ENCODE measurements at places on chromosomes 3 and 15.

GRCh38 chr3:175105066-175105465 lies 245.9 kb downstream of the NAALADL2 start:
- no peak for DNase-seq

- no peak for DNase-seq
Measured at GRCh38 chr3:2061360-2061759, 37.3 kb upstream of the CNTN4 start.

DNA sequence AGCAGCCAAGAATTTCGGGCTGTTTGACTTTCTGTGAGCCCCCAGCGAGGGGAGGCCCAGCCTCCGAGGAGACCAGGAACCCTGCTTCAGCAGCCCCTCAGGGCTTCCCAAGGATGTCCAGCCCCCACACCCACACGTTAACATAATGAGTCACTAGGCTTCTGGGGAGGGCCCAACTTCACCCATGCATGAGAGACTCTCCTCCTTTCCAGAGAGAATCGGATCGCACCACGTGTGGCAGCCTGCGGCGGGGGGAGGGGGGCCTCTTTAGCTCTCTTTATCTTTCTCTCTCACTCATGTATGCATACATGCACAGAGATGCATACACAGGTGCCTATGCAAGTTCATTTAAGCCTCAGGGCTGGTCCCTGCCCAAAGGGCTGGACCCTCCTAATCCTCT lies 3.1 kb upstream of the AP2M1 start:
- DNase-seq: no peak

GRCh38 chr3:143001034-143001368 lies 369 bp upstream of the U2SURP start:
- no peak for DNase-seq

Measured in stimulated activated CD8-positive, alpha-beta memory T cell treated with anti-CD3 and anti-CD28 coated beads, Interleukin-7, amount 100 ng/mL, for 24 hours (primary cell).